PC-9 (cell line): ENCODE measurements at places on chromosomes 3 and 15.
A peak's percentile ranks its signal among the peaks of the same experiment; 100 is the strongest.

DNA sequence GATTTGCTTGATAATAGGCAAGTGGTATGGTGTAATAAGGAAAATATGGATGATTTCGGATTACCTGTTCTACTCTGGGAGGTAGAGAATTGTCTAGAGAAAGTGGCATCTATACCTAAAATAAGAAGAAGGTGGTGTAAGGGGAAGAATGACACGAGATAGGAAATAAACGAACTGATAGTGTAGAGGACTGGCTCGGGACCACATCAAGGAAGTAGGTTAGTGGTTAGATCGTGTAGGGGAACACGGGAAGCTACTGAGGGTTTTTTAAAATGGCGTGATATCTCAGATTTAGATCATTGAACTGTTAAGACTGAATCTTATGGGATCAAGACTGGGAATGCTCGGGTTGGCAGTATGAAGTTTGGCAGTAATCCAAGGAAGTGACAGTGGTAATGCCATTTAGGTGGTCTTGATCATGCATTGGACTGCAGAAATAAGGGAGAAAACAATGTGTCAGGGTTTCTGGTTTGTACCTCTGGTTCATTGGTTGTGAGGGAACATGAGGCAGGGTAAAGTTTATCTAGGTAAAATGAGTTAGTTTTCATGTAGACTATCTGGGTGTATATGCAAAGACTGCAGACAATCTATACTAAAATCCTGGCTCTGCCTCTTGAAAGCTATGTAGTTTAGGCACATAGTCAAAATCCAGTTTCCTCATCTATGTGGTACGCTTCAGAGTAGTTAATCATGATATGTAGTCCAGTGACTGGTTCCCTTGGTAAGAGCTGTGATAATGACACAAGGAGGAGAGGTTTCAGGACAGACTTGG is 7.4 kb downstream of the RPL14 start:
- DNase-seq: no peak

GRCh38 chr3:113773381-113773780 is 26.5 kb downstream of the ATP6V1A start:
- DNase-seq: no peak

DNA sequence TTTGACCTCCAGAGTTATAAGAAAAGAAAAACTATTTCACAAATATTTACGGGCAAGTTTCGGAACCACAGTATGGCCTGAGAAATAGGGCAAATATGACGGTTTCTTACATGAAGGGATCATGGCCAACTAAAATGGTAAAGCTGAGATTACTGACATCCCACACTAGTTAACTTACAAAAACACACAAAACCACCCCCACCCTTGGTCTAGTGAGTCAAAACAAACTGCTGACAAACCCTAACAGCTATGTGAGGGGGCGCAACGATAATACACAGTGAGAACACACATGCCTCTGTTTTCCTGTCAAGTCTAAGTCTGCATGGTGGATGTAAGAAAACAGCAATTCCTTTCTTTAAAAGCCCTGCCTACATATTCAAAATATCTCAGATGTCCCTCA is 32.3 kb downstream of the CBLB start:
- no peak for DNase-seq

DNA sequence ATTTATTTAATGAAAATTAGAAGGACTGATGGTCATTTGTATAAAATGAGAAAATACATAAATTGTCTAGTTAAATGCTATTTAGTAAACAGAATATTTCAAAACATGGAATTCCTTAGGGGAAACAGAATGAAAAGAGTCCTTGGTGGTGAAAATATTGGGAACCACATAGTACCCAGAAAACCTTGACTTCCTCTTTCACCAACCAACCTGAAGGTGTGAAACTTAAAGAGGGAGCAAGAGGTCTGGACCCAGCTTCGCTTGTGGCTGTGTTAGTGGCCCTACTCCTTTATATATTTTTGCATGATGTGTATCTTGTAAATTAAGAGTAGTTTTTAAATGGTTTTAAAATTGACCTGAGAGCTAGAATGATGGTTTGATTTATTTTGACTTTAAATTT is 64.2 kb downstream of the MAP2K5 start:
- no peak for DNase-seq

- DNase-seq: no peak
These were observed 1.4 kb upstream of the GPR156 start for GRCh38 chr3:120286465-120286864.

DNA sequence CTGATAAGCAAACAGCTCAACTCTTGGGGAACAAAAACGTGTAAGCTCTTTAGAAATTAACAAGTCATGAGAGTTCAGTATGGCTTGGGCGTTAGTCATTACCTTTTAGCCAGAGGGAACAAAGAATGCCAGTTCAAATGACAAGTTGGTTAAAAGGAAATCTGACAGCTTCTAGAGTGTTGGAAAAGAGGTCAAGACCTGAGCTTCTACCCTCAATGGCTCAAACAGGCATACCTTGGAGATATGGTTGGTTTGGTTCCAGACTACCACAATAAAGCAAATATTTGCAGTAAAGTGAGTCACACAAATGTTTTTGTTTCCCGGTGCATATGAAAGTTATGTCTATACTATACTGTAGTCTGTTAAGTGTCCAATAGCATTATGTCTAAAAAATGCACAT is 136.1 kb downstream of the CACNA1D start:
- no peak for DNase-seq

DNA sequence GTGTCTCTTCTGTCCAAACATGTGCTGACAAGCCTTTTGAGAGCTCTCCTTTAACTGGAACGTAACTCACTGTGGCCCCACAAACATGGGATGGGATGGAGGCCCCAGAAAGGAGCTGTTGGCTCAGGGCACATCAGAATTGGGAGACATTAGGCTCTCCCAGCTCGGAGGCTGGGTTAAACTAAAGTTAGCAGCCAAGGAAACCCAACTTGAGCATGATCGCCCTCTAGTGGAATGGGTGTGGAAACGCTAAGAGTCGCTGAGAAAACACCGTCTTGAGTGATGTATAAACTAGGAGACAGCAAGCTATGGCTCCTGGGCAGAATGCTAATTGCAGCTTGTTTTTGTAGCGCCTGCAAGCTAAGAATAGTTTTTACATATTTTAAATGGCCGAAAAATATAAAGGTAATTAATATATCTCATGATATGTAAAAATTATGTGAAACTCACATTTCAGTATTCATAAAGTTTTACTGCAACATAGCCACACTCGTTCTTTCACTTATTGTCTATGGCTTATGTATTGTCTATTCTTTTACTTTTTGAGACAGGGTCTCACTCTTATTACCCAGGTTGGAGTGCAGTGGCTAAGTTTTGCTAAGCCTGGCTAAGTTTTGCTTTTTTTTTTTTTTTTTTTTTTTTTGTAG is 138.8 kb upstream of the HACD2 start:
- peak; percentile 56 for DNase-seq

DNA sequence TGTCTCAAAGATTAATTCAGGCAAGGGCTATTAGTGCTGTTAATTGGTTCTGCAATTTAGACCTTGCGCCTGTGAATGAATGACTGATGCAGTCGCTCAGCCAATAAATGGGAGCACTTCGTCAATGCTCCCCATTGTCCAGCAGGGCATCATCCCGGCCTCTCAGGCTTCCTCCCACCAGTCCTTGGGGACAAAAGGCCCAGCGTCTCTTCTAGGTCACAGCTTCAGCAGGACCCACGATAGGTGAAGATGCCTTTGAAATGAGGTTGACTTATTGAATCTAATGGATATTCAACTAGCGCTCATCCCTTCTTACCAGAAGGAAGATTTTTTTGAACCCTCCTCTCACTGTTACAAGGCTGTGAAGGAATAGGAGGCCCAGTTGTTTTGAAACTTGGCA is 47.7 kb upstream of the CLDN18 start:
- no peak for DNase-seq

DNA sequence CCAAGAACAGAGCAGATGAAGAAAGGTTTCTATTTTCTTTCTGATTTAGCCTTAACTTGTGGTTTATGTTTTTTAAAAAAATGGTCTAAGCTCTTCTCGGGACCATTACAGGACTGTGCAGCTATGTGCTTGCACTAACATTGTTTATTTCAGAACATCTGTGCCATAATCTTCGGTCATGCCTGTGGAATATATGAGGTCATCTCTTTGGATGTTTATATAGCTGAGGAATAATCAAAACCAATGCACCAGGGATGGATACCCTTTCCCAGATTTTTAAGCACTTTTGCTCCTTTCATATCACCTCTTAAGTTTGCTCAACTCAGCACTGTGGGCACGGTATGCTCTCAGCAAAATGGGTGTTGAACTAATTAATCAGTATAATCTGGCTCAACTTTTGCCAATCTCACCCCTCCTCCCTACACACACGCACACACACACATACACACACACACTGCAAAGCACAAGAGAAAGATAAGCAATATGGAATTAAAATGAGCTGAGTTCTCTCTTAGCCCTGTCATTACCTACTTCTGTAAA is 268.5 kb upstream of the TMC3 start:
- DNase-seq: no peak

GRCh38 chr3:1350885-1351284 is 258.1 kb downstream of the CNTN6 start:
- no peak for DNase-seq

GRCh38 chr3:72185549-72186399 is 400.8 kb upstream of the PROK2 start:
- DNase-seq: no peak

- no peak for DNase-seq
These were observed 1.8 kb downstream of the ANP32A start for GRCh38 chr15:68818769-68819494.

DNA sequence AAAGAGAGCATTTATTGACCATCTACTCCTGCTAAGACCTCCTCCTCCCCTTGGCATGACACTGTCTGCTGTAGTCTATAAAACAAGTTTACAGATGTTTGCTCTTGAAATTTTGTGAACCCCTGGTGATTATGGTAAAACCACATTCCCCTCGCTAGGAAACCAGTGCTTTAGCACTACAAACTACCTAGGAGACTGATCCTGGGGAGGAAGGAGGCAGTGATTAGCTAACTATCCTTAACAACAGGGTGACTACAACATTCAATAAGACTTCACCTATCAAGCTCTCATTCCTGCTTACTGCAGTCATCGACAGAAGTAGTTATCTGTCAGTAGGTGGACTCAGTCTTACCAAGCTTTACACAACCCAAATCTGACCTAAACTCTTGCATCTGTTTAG is 371.3 kb downstream of the TUSC7 start:
- no peak for DNase-seq

- no peak for DNase-seq
These were observed 8.2 kb upstream of the LCTL start for GRCh38 chr15:66573719-66574595.

GRCh38 chr3:69085833-69086722 is 1.3 kb downstream of the ARL6IP5 start:
- DNase-seq: peak; percentile 87

- no peak for DNase-seq
These were observed 302.5 kb upstream of the AZI2 start for GRCh38 chr3:28651159-28651558.

- no peak for DNase-seq
These were observed 15.2 kb downstream of the PLA2G4B start for GRCh38 chr15:41853831-41854230.

DNA sequence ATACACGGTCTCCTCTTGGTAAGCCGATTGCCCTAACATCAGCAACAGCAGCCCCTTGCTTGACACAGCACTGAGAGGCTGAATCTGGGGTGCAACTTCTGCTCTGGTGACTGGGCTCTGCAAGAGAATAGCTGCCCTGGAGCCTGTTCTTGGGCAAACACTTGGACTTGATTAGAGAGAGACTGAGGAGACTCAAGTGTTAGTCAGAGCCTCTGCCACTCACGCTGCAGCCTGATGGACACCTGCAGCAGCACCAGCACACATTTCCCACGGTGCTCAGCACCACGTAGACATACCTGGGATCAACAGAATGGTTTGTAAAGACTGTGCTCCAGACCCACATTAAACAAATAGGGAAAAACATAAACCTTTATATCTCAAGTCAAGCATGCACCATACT is 35.8 kb upstream of the UMPS start:
- no peak for DNase-seq

- DNase-seq: no peak
These were observed 205.8 kb downstream of the ZIC4 start for GRCh38 chr3:147200545-147200944.

- DNase-seq: no peak
These were observed 16.3 kb downstream of the RPS27L start for GRCh38 chr15:63140936-63141335.

DNA sequence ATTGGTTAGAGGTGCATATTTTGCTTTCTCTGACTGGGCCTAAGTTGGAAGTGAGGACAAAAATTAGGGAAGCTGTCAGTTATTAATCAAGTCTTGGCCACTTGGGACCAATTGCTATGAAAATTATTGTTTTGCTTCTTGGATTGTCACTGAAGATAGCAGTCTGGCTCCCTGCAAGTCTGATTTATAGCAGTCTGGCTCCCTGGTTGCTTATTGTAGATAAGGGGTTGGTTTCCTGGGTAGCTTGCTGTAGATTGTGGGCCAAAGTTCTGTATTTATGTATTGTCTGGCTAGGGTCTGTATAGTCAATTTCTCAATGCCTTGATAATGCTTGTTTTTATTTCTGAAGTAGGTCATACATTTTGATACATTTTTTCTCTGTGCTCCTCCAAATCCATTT is 13.3 kb upstream of the DRD3 start:
- no peak for DNase-seq

GRCh38 chr3:56775838-56776555 is 25.8 kb downstream of the ARHGEF3 start:
- no peak for DNase-seq

DNA sequence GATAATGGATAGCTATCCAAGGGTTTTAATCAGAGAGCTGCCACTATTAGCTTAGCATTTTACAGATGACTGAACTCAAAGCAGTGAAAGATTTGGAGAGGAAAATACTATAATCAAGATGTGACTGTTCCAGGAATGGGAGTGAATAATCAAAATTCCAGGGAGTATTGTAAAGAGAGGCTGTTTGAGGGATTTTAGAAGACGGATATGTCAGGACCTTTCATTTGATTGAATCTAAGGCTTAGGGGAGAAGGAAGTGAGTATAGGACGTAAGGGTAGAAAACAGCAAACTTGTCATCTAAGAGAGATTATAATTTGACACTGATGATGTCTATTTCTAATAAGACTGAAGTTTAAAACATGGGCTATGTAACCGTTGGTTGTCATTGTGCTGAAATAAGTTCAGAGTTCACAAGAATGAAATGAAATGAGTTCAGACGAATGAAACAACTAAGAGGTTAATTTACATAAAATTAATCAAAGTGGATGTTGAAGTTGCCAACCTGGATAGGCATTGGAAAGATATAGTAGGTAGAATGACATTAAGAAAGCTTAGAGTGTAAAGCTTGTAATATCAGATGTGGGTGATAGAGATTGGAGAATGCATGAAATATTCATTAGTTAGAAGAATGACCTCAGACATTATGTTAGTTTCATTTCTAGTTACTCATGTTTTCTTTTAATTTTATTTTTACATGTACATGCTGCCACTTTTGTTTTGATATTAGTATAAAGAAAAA is 842.8 kb downstream of the SI start:
- DNase-seq: no peak
